ENCODE measurements at places on chromosomes 1 and 21.

DNA sequence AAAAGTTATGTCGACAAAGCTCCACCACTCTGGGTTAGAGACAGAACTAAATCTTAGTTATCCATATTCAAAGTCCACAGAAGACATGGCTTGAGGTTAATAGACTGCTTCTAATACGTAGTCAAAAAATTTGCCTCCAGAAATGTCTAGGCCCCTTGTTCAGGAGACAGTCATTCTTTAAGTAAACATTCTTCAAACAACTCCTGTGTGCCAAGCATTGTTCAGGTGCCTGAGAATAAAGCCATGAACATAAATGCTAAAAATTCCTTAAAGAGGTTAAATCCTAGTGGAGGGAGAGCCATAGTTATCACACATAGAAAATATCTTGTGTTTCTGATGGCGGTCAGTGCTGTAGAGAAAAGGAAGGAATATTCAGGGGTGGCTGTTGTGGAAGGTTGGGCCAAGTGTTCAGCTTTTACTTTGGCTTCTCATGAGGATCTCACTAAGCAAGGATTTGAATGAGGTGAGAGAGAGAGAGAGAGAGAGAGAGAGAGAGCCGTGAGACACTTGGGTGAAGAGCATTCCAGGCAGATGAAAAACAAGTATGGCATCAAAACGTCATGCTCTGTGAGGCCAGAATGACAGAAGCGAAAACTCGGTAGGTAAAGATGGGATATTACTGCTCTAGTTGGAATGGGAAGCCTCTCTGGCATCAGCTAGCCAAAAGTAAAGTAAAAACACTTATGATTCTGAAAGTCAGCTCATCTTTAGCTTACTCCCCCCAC lies 187.1 kb downstream of the GREM2 start:
- no peak for DNase-seq

GRCh38 chr1:200240656-200241055 lies 169.2 kb downstream of the ZNF281 start:
- DNase-seq: no peak

- no peak for DNase-seq
These were observed 33.4 kb downstream of the NUCKS1 start for GRCh38 chr1:205716371-205717132.

GRCh38 chr1:108877348-108878159 lies 769 bp downstream of the GPSM2 start:
- DNase-seq: no peak

- no peak for DNase-seq
These were observed 156.4 kb upstream of the ZC3H12A start for GRCh38 chr1:37317870-37318467.

GRCh38 chr1:26838474-26839338 lies 12.2 kb downstream of the ZDHHC18 start:
- DNase-seq: no peak

DNA sequence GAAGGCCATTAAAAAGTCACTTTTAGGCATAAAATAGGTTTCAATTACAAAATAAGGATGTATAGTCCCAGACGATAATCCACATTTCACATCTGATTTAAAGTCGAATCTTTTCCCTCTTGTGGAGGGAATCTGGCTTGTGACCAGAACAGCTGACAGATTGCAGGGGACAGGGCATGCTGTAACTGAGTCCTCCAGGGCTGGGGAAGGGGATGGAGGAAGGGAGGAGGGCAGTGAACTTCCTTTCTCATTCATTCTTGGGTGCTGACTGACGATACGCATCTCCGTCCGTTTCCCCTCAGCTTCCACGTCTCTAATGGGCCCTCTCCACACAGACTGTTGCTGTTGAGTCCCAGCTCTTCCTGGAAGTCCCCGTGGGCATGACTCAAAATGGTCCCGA lies 108.1 kb upstream of the CSF3R start:
- DNase-seq: no peak

- DNase-seq: peak; percentile 45
These were observed 117.5 kb downstream of the TOMM20 start for GRCh38 chr1:235011064-235011598.

GRCh38 chr21:34191876-34192275 lies 118.5 kb downstream of the MRPS6 start:
- DNase-seq: no peak

DNA sequence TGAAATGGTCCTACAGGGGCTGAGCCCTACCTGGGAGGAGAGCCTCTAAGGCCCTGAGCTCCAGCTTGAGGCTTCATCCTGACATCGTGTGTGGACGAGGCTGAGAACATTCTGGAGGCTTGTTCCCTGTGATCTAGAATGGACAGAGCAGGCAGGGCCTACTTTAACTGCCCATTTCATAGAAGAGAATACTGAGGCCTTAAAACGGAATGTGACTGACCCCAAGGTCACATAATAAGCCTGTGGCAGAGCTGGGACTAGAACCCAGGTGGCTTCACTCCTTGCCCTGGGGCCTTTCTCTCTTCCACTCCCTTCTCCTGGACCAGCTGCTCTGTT lies 6.0 kb upstream of the SDC3 start:
- DNase-seq: no peak

DNA sequence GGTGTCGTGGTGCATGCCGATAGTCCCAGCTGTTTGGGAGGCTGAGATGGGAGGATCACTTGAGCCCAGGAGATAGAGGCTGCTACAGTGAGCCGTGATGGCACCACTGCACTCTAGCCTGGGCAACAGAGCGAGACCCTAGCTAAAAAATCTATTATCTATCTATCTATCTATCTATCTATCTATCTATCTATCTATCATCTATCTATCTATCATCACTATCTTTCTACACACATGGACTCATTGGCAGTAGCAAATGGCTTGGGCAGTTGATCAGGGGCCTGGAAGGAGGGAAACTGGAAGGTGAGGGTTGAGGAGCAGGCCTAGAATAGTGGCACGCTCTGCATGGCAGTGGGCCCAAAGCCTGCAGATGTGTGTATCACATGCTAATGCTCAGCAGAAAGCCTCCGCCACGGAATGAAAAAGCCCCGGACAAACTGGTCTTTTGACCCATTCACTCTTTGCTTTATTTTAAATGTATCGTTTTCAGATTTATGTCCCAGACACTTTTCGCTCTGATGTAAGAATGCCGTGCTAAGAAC lies 7.3 kb upstream of the HUNK start:
- no peak for DNase-seq

DNA sequence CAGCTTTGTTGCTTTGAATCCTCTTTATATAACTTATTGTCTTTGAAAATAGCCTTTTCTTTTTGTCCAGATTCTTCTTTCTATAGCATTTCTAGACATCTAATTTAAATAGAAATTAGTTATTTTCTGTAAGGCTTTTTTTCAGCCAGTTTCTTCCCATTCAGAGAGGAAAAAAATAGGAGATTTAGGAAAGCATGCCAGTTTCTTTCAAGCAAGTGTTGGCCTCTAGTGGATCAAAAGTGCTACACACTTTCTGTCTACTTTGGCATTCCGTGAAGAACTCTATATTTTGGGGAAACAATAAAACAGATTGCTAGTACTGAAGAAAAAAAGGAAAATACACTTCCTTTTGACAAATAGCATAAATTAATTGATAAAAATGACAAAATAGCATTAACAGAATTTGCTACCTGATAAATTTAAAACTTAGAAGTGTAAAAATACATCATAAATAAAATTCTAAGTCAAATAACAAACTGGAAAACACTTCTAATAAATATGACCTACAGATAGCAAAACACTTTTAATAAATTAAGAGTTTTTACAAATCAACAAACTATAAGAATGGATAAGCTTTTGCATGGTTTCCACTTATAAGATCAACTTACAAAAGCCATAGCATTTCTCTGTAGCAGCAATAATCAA lies 13.1 kb upstream of the EXO1 start:
- DNase-seq: no peak

GRCh38 chr1:73106931-73107330 lies 824.6 kb upstream of the NEGR1 start:
- no peak for DNase-seq

DNA sequence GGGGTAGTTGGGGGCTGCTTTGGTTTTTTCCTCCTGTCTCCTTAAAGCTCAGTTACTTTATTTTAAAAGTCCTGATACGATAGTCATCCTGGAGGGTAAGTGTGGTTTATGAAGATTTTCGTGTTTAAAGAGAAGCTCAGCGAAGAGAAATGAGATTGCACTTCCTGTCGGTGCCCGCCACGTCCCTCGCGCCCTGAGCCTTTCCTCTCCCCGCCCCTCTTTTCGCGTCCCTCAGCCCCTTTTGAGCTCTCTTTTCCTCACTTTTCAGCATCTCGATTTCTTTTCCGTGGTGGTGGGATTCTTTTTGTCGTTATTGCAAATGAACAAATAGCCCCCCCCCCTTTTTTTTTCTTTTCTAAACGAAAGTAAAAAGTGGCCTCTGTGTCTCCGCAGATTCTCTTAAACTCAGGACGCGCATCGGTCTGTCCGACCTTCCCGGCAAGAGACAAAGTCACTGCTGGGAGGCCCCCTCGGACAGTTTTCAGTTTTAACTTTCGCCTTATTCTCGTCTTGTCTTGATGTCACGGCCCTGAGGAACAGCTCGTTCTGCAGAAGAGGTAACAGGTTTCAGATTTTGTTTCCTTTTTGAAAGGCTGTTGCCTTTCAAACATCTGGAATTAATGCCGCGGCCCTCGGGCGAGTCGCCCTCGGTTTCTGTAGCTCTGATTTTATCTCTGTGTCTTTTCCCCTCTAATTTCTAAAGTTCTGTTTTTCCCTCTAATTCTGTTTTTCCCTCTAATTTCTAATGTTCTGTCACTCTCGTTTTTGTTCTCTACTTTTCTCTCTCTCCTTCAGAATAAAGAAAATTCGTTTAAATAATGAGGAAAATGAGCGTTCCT lies 1.0 kb upstream of the DMRTA2 start:
- DNase-seq: no peak
